ENCODE measurements at places on chromosomes 2 and 18.

DNA sequence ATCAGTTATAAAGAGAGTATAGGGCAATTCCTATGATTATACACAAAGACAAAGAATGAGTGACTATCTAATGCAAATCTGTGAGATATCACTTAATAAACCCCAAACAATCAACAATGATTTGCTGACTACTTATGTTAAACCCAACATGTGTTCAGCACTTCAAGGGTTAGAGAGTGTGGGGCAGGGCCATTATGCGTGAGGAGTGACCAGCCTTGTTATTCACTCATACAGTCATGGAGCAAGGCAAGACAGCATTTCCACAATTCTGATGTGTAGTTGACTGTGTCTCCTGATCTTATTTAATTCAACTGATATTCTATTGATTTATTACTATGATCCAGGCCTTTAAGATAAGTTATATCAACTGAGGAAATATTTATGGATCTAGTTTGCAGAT, 251.7 kb downstream of the CYRIA start:
- no peak for DNase-seq

DNA sequence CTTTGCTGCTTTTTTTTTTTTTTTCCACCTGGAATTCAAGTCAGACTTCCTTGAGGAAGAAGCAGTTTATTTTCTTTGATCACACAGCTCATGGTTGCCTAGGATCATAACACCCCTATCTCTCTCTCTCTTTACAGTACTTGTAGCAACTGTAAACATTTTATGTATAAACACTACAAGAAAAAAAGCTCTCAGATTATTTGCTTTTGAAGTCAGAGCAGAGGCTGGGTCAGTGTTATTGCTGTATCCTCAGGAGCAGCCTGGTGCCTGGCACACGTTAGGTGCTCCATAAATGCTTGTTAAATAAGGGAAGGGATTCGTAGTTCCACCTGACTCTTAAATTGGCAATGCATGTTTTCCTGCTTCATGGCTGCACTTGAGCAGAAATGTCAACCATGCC, 221.2 kb downstream of the TGIF1 start:
- no peak for DNase-seq

GRCh38 chr2:24206242-24206641, 31.4 kb downstream of the FAM228A start:
- DNase-seq, result no peak

DNA sequence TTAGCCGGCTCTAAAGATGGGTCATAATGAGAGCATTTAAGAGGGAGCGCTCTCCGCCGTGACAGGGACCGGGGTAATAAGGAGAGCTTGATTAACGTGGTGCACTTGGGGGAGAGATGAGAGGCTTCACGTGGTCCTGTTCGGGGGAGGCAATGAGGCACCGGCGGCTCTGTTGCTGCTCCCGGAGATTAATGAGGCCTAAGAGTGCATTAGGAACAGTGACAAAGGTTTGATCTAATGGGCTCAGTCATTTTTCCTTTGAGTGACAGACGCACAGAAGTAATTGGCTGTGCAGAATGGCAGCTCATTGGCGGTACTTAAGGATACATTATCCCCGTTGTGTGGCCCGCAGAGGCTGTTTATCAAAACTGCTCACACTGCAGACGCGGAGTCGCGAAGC, 250.7 kb downstream of the GBX2 start:
- no peak for DNase-seq

- DNase-seq, result no peak
Measured at GRCh38 chr2:54963476-54963875, 86.8 kb downstream of the RTN4 start.

- DNase-seq, result no peak
Measured at GRCh38 chr2:74379851-74380789, at the start of gene DCTN1. Gene DCTN1, minus strand, starts transcription at chr2:74380311. Its CDS starts 274 bp downstream, at chr2:74380037.

DNA sequence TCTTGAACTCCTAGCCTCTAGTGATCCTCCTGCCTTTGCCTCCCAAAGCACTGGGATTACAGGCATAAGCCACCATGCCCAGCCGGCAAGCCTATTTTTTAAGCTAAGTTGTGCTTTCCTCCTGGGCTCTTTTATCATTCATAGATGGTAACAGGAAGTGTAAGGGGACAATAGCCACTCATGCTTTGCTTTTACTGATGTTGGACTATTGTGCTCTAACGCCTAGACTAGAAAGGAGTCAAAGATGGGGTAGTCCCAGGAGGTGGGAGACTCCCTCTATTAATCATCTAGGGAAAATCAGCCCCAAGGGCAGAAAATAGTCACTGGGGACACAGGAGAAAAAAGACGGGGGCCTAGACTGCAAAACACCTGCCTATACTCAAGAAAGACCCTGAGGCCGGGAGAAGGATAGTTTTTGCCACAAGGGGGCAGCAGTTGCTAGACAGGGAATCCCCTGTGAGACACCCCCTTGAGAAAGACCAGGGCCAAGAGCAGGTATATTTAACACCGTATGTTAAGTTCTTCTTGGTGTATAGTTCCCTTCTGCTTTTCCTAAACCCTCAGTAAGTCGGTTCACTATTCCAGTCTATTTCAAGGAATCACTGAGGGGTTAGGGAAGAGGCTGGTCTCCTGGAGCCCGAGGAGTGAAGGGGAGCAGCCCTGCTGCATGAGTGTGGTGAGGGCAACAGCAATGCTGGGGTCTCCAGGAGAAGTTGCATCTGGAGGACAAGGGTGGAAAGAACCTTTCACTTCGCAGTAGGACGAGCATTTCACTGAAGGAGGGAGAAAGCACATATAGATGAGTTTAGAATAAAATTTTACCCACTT, 2.1 kb upstream of the CXCR1 start:
- DNase-seq, result peak; percentile 31

DNA sequence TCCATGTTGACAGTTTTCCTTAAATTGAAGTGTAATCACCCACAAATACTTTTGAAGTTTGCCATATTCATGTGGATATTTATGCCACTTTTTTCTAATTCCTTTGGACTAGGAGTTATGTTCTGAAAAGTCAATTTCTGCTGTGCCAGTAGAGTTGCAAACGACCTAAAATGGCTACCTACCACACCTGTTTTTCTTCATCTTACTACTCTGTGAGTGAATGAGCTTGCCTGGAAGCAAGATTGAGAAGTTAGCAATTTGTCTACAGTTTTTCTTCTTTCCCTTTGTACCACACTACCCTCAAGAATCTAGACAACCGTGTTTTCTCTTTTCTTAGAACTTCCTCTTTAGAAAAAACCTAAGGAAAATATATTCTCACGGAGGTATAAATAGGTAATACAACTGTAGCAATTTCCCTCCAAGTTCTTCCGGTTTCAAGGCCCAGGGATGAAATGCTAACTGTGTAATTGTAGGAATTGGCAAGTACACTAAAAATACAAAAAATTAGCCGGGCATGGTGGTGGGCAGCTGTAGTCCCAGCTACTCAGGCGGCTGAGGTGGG, 7.3 kb upstream of the SLC39A10 start:
- no peak for DNase-seq

Measured in stimulated activated CD8-positive, alpha-beta memory T cell treated with anti-CD3 and anti-CD28 coated beads, Interleukin-7, amount 100 ng/mL, for 1 hour (primary cell).